CD4-positive, alpha-beta memory T cell (primary cell): ENCODE measurements at places on chromosomes 3 and 15. TPM values are rescaled to one million over a fixed set of nuclear protein-coding genes. Genes with fewer than 3 reads are reported as not detected.

The CELF6 gene
- polyA plus RNA-seq: not detected

The TM6SF1 gene
- polyA plus RNA-seq: not detected

The SLC7A14 gene
- not detected for polyA plus RNA-seq

The PPP1R14D gene
- polyA plus RNA-seq: not detected

The CPNE4 gene
- polyA plus RNA-seq: not detected

The PTX3 gene
- polyA plus RNA-seq: not detected

The RETNLB gene
- not detected for polyA plus RNA-seq

The MEGF11 gene
- polyA plus RNA-seq: not detected

The PAQR5 gene
- polyA plus RNA-seq: not detected

- H3K4me1 ChIP-seq: no peaks in the 10 kb centered on the region
- DNase-seq: no peak
- no peaks in the 10 kb centered on the region for H3K36me3 ChIP-seq
- H3K27ac ChIP-seq: no peak overlapping the region
These were observed 64.5 kb downstream of the DAPK2 start for GRCh38 chr15:63981596-63982320.

DNA sequence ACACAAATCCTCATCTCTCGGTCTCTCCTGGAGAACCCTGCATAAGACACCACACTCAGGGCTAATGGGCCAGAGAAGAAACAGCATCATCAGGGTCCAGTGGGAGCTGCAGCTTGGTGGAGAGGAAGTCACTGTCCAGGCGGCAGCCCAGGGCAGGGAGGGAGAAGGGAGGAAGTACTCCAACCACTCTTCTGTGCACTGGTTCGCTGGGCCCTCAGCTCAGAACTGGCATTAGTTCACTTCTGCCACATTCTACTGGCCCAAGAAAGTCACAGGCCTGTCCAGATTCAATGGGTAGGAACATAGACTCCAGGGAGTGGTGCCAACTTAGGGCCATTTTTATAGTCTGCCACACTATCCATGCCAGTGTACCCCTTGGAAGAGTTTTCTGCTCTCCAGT is 169.0 kb downstream of the ABHD5 start:
- H3K4me3 ChIP-seq: no peak overlapping the region
- peaks cover 10% of the 10 kb centered on the region for H3K27me3 ChIP-seq
- no peaks in the 10 kb centered on the region for H3K36me3 ChIP-seq
- no peak overlapping the region for H3K27ac ChIP-seq
- H3K4me1 ChIP-seq: no peaks in the 10 kb centered on the region

- H3K4me1 ChIP-seq: no peaks in the 10 kb centered on the region
- H3K27ac ChIP-seq: no peak overlapping the region
- H3K27me3 ChIP-seq: no peaks in the 10 kb centered on the region
- no peak overlapping the region for H3K4me3 ChIP-seq
- DNase-seq: no peak
These were observed 45.3 kb downstream of the KY start for GRCh38 chr3:134605556-134605955.

- H3K27ac ChIP-seq: no peak overlapping the region
- H3K36me3 ChIP-seq: no peaks in the 10 kb centered on the region
- H3K27me3 ChIP-seq: no peaks in the 10 kb centered on the region
These were observed 6.7 kb downstream of the COLQ start for GRCh38 chr3:15514663-15515340.

GRCh38 chr3:184341925-184342324 is 4.5 kb downstream of the FAM131A start:
- H3K27me3 ChIP-seq: no peaks in the 10 kb centered on the region
- H3K4me3 ChIP-seq: no peak overlapping the region
- DNase-seq: no peak
- H3K36me3 ChIP-seq: peaks cover 3% of the 10 kb centered on the region

GRCh38 chr3:98602078-98602678 is 8.8 kb upstream of the CPOX start:
- H3K27me3 ChIP-seq: no peaks in the 10 kb centered on the region
- no peaks in the 10 kb centered on the region for H3K36me3 ChIP-seq
- H3K27ac ChIP-seq: no peak overlapping the region
- no peak for DNase-seq

DNA sequence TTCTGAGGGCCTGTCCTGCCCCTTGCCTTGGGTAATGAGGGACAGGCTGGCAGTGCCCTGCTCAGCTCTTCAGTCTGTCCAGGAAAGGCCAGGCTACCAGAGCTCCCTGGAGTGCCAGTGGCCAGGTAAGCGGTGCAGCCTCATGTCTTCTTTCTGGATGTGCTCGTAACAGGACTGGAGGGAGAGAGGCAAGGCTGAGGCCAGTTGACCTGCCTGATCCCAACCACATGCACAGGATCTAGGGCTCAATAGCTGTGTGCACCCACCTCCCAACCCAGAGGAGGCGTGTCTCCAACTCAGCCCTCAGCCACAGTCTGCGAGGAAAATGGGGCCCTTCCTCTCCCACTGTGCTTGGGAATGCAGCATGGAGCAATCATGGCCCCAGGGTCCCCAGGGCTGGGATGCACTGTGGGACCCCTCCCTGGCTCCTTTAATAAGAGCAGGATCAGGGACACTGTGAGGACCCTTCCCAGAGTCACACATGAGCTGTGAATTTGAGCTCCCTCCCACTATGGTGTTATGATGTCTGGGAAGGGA is 22.5 kb downstream of the ALS2CL start:
- H3K27me3 ChIP-seq: no peaks in the 10 kb centered on the region
- H3K4me1 ChIP-seq: no peaks in the 10 kb centered on the region
- H3K36me3 ChIP-seq: no peaks in the 10 kb centered on the region
- no peak overlapping the region for H3K4me3 ChIP-seq
- no peak overlapping the region for H3K27ac ChIP-seq
- no peak for DNase-seq

DNA sequence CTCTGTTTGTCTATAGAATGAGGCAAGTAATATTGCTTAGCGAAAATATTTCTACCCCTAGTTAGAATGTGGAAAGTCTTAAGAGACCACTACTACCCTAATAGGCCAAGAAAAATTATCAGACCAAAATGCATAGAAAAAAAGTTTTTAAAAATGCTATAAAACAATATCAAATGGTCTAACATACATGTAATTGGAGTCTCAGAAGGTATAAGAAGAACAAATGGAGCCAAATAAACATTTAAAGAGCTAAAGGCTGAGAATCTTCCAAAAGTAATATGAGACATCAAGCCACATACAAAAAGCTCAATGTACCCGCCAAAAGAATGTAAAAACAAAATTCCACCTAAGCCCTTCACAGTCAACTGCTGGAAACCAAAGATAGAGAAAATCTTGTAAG is 133.5 kb upstream of the GADL1 start:
- no peaks in the 10 kb centered on the region for H3K27me3 ChIP-seq
- DNase-seq: no peak
- H3K4me3 ChIP-seq: no peak overlapping the region

- H3K36me3 ChIP-seq: no peaks in the 10 kb centered on the region
- no peaks in the 10 kb centered on the region for H3K4me1 ChIP-seq
- H3K27me3 ChIP-seq: peaks cover 3% of the 10 kb centered on the region
- DNase-seq: no peak
- no peak overlapping the region for H3K4me3 ChIP-seq
These were observed 15.6 kb upstream of the STRA6 start for GRCh38 chr15:74217907-74218885.

GRCh38 chr3:100136921-100137320 is 22.6 kb upstream of the FILIP1L start:
- no peaks in the 10 kb centered on the region for H3K27me3 ChIP-seq
- no peak overlapping the region for H3K27ac ChIP-seq
- no peaks in the 10 kb centered on the region for H3K36me3 ChIP-seq

DNA sequence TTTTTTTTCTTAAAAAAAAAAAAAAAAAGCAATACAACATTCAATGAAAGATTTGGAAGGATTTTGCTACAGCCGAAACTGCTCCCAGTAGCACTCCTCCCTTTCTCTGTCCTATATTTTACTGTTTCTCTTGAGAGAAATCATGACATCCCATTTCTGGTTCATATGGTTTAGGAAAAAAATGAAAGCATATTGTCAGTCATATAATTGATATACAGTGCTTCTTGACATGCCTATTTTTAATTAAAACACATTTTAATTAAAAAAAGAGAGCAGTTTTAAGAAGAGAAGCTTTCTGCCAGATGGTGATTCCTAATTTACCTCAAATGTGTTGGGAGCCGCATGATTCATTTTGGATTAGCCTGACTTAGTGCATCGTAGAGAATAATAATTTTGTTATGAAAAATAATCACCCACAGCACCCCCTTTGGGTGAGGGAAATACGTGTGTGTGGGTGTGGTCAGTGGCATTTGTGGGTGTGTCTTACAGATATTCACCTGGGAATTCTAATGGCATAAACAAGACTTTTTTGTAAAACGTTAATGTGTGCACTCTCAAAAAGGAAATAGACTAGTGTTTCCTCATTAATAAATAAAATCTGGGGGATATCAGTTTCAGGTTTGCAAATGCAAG is 544.5 kb downstream of the MFSD1 start:
- no peaks in the 10 kb centered on the region for H3K36me3 ChIP-seq
- no peak overlapping the region for H3K27ac ChIP-seq
- no peaks in the 10 kb centered on the region for H3K4me1 ChIP-seq
- no peak overlapping the region for H3K4me3 ChIP-seq

DNA sequence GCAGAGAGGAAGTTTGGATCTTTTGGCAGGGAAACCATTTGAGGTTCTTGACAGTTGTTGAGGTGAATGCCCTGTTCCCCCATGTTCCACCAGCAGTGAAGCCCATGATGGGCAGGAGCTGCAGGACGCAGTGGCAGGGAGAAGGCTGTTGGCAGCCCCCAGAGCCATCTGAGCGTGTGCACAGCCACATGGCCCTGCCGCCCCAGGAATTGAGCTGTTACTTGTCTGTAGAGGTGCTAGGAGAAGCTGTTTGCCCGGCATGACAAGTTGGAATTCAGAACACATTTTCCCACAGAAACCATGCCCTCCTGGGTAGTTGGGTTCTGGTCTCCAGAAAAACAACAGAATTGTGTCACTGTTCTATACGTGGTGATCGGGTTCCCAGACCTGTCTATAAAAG is 218.2 kb upstream of the NR2E3 start:
- DNase-seq: no peak
- no peaks in the 10 kb centered on the region for H3K27me3 ChIP-seq
- no peak overlapping the region for H3K27ac ChIP-seq
- H3K36me3 ChIP-seq: no peaks in the 10 kb centered on the region

GRCh38 chr3:197746801-197747237 is 2.9 kb upstream of the FYTTD1 start:
- no peak overlapping the region for H3K4me3 ChIP-seq
- DNase-seq: no peak
- no peak overlapping the region for H3K27ac ChIP-seq
- no peaks in the 10 kb centered on the region for H3K36me3 ChIP-seq
- H3K4me1 ChIP-seq: peaks cover 23% of the 10 kb centered on the region

DNA sequence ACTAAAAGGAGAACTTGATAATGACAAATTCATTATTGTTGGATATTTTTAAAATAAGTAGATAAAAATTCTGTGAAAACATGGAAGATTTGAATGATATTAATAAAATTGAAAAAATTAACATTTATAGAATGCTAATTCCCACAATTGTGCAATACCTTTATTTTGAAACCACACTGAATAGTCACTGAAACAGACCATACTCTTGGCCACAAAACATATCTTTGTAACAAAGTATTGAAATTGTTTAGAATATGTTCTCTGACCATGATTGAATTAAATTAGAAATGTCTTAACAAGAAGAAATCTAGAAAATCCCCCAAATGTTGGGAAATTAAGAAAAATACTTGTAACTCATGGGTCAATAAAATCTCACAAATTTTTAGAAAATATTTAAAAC is 49.2 kb downstream of the ARHGAP11B start:
- no peaks in the 10 kb centered on the region for H3K36me3 ChIP-seq
- no peaks in the 10 kb centered on the region for H3K27me3 ChIP-seq
- no peak overlapping the region for H3K27ac ChIP-seq
- DNase-seq: no peak
- no peak overlapping the region for H3K4me3 ChIP-seq

DNA sequence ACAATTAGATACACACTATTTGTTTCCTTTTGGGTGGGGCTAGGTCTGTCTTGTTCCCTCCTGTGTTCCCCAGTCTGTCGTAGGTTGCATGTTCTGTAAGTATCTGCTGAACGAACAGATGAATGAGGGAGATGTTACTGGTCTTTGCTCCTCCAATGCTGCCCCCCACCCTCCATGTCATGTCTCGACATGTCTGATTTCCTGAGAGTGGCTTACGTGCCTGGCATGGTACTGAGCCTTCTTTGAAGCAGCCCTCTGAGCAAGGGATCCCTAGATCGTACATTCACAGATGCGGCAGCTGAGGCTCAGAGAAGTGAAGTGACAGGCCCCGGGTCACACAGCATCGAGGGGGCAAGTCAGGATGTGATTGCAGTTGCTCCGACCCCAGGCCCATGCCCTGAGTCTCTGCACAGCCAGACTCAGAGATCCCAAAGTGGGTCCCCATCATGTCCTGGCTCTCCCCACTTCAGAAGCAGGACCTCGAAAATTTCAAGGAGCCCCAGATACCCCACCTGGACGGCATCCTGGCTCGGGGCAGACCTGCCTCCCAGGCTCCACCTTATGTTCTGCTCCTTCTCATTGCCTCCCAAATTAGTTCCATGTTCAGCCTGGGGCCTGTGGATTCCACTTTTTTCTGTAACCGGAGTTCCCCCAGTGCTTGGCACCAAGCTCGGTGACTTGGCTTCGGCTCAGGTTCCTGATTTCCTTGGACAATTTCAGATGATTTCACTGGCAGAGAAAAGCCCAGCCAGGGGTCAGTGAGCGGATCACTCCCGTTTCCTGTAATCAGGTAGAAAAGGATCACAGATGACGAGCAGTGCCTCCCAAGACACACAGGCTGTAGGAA is 24.7 kb downstream of the GOLGA6L2 start:
- no peaks in the 10 kb centered on the region for H3K27me3 ChIP-seq
- no peaks in the 10 kb centered on the region for H3K36me3 ChIP-seq
- H3K4me3 ChIP-seq: no peak overlapping the region

DNA sequence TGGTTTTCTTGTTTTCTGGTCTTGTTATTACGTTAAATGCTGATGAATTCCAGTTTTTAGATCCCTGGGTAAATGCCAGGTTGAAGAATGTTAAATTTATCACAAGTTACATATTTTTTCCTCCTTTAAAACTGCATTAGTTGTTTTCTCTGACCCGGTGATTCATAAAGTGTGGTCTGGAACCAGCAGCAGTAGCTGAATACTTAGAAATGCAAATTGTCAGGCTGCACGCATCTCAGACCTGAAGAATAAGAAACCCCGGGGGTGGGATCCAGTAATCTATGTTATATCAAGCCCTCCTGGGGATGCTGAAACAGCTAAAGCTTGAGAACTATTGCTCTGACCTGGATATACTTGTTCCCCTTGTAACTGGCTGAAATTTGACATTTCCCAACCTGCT is 69.1 kb downstream of the PEX5L start:
- no peak overlapping the region for H3K4me3 ChIP-seq
- H3K36me3 ChIP-seq: no peaks in the 10 kb centered on the region
- H3K27me3 ChIP-seq: no peaks in the 10 kb centered on the region
- H3K4me1 ChIP-seq: no peaks in the 10 kb centered on the region

DNA sequence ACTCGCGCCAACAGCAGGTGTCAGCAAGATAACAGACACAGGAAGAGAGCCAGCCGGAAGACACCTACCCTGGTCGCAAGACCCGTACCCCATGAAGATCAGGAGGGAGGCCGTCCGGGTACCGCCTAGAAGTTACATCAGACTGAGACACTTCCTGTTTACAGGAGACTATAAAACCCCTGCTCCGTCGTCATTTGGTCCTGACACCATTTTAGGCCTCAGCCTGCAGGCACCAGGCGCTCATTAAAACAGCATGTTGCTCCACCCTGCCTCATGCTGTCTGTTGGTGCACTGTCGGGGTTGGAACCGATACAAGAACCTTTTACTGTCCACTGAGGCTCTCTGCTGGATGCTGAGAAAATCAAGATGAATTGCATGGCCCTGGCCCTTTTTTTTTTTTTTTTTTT is 15.6 kb upstream of the PRTG start:
- no peak for DNase-seq
- H3K27me3 ChIP-seq: no peaks in the 10 kb centered on the region
- no peaks in the 10 kb centered on the region for H3K36me3 ChIP-seq
- no peaks in the 10 kb centered on the region for H3K4me1 ChIP-seq
- H3K27ac ChIP-seq: no peak overlapping the region
- no peak overlapping the region for H3K4me3 ChIP-seq
